SW 1271 (cell line): ENCODE measurements at places on chromosomes 1 and 21.

- no peak for DNase-seq
Observed at GRCh38 chr1:171083222-171083621, 7.5 kb upstream of the FMO3 start.

DNA sequence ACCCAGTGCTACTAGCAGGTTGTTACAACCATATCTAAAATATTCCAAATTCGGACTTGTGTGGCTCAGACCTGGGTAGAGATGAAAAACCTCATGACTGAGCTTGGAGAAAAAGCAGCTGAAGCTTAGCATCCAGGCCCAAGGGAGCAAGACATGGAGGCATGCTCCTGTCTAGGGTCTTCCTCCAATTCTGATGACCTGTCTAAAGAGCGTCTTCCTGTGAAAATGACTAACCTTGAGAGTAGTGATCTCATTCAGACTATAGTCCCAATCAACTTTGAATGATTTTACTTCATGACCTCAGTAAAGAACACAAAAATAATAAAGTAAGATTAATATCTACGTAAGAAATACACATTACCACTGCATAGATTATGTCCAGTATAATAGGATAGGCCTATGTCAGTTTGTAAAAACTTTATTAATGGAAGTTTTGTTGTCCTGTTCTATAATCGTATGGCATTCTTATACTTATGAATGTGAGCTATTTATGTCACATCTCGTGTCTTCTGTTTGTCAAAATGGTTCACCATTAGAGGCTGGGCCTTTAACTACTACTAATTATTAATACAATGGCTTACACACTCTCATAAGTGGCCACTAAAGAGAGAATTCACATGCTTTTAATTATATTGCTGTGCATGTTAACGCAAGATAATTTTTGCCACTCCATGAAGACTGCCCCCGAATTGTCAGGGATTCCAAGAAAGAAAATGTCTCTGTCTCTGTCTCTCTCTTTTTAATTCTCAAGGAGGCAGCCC is 201.3 kb downstream of the NCAM2 start:
- no peak for DNase-seq

GRCh38 chr1:9824702-9825089 is 931 bp upstream of the CLSTN1 start:
- no peak for DNase-seq

DNA sequence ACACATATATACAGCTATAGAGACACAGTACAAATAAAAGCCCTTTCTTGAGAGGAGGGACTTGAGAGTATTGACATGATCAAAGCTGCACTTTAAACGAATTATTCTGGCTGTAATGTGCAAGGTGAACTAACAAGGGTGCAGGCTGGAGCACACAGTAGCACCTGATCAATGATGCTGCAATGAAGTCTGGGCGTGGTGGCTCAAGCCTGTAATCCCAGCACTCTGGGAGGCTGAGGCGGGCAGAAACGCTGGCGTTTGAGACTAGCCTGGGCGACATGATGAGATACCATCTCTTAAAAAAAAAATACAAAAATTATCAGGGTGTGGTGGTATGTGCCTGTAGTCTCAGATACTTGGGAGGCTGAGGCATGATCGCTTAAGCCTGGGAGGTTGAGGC is 14.1 kb upstream of the CTH start:
- DNase-seq, result no peak

GRCh38 chr1:208009706-208010444 is 99.0 kb upstream of the CD34 start:
- DNase-seq, result no peak
